ENCODE measurements at places on chromosomes 2 and 18.

GRCh38 chr2:67225287-67225973, 171.7 kb upstream of the ETAA1 start:
- DNase-seq, result no peak

DNA sequence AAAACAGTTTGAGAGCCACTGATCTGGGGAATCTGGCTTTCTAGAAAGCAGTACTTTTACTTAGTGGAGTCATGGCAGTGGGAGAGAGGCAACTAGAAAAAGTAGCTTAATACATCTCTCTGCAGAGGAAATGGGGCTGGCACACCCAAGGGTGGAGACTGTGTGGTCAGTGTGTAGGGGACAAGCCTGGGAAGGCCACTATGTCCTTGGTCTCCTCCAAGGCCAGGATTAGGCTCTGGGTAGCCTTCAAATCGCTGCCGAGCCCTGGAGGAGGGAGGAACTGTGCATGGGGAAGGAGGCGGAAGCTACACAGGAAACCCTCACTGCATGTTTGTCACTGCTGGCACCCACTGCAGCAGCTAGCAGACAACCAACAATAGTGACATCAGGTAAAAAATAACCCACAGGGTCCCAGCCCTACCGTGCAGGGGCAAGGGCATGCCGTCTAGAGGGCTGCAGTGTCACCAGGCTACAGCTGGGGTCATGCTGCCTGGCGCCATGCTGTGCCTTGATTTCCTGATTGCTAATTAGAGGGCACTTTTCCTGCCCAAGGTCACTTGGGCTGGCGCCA, 34.8 kb downstream of the LBH start:
- peak; percentile 36 for DNase-seq

DNA sequence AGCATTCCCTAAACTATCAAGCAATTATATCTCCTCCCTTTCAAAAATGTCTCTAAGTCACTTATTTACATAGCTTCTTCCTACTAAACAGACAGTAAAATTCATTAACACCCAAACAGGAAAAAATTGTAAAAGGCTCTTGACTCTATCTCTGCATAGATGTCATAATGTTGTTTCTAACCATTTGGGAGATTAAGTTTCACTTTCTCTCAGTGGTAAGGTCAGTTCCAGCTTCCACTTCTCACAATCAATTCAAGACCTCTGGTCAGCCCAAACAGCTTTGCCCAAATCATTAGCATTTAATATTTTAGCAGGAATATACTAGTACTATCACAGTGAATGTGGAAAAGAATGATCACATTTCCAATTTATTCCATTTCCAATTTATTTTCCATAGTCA, 374.3 kb upstream of the MC4R start:
- DNase-seq, result no peak

DNA sequence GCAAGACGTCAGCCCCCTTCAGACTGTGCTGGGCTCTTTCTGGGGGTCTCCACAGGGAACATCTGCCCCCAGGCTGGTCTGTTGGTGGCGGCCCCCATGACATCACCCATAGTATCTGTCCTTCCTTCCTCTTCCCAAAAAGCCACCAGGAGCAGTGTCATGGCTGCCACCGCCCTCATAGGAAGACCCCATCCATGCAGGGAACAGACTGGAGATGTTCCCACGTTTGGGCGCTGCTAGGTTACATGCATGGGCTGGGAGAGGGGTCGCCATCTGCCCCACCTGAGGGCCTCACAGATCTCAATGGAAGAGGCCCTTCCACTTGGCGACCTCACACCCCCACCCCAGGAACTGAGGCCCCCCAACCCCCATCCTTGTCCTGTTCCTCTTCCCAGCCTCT, 5.1 kb downstream of the SPATA3 start:
- DNase-seq, result no peak

GRCh38 chr2:19797871-19798270, 103.9 kb downstream of the TTC32 start:
- no peak for DNase-seq

DNA sequence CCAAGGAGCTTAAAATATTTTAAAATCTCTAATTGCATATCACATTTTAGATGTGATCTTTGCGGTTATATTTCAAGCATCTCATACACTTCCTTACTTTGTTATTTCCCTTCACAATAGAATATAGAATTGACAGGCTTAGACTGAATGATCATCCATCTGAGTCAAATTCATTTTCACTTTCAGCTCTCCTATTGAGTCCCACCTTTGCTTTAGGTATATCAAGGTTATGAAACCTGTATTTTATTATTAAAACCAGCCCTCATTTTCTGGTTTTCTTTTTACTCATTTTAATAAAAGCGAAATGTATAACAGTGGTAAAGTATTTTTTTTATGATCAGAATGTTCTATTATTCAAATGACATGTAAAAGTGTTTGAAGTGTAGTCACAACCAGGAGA, 162.9 kb upstream of the KYNU start:
- no peak for DNase-seq

DNA sequence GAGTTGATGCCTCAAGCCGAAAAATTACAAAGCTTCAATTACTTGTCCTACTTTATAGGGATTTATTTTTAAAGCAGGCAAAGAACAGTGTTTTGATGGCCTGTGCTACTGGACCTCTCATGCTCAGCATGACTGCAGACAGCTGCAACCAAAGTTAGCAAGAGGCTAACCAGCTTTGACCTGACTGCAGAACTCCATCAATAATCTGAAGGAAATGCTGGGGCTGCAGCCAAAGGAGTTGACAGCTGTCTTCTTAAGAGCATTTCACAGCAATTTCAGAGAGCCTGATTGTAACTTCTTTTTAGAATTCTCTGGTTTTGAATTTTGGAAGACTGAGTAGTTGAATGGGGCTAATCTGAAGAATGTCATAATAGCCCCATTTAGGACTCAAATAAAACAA, 46.5 kb upstream of the SESTD1 start:
- no peak for DNase-seq
